KG1 (cell line): ENCODE measurements at places on chromosomes 7 and 10.
A peak's percentile ranks its signal among the peaks of the same experiment; 100 is the strongest.

GRCh38 chr7:48742079-48742798 is 182.1 kb upstream of the CDC14C start:
- DNase-seq: no peak

DNA sequence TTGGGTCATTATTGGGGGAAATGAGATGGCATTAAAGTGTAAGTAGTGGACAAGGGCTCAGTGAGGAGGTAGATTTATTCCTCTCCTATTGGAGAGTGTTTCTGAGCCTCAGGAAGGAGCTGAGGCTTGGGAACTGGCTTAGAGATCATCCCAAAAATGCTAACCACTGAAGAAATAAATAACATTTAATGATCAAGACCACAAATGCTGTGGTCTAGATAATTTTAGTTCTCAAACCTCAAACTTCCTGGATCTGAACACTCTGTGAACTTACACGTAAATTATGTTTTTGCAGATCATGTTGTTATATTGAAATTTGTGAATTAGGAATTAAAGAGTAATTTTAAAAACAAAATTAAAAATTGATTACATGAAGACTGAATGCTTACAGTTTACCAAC is 27.3 kb downstream of the MDFIC start:
- DNase-seq: no peak

- DNase-seq: no peak
These were observed 52.0 kb downstream of the GTF2IRD1 start for GRCh38 chr7:74505471-74506324.

DNA sequence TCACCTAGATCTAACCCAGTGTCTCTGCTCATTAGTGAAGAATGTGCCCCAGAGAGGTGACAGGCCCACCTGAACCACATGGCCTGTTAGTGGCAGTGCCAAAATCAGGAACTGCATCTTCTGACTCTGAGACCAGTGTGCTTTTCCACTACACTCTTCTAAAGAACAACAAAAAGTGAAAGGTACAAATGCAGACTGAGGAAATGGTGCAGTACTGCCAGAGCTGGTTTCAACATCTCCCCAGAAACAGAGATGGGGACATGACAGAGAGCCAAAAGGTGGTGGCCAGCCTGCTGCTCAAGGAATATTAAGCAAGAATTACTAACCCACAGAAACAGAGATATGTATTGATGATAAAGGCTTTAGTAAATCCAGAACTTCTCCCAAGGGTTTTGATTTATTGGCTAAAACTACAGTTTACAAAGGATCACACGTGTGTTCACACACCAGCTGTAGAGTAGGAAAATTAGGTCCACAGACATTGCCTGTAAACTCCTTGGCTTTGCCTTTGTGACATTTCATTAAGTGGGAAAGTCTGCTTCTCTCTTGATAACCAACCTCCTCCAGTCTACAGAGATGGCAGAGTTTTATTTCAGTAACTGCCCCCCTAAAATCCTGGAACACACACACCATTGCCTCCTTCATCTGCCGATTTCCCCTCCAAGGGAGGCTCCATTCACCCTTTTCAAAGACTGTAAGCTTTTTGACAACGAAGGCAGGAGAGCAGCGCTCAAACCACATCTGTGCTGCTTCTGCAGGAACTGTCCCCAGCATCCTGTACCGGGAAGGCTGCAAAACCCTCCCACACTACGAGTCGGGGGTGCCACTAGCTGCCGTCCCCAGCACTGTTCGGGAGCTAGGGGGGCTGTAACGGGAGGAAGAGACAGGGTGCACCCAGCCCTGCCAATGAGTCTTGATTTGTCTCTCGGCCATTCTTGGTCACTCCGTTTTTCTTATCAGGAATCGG is 29.8 kb downstream of the GSDME start:
- no peak for DNase-seq

- peak; percentile 78 for DNase-seq
These were observed 3.3 kb downstream of the AHR start for GRCh38 chr7:17301471-17302456.

DNA sequence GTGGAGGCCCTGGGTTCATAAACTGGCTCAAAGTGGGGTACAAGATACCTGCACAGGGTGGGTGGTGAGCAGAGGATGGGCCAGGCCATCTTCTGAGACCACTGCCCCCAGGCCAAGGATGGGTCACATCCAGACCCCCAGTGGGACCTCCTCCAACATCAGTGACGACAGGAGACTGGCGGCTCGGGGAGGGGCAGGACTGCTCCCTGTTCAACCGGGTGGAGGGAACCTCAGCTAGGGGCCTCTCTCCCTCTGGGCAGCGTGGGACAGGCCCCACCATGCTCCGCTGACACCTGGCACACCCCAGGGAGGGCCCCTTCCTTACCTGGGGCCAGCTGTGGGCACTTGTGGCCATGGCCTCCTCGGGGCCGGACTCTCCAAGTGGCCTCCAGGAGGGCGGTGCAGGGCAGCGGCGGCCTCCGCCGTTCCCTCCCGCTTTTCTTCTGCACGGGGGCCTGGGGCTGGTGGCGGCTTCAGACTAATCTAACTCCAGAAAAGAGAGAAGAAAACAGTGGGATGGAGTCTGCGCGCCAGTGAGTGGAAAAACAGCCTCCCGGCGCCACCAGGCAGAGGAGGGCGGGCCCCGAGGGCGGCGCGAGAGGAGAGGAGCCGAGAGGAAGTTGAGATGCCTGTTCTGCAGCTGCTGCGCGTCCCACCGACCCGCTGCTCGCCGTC is at the start of gene CALHM2:
Gene CALHM2, minus strand, starts transcription at position 540 of the 675 bp plus-strand sequence. CDS start 2,429 bp downstream, outside the sequence.
- DNase-seq: no peak

DNA sequence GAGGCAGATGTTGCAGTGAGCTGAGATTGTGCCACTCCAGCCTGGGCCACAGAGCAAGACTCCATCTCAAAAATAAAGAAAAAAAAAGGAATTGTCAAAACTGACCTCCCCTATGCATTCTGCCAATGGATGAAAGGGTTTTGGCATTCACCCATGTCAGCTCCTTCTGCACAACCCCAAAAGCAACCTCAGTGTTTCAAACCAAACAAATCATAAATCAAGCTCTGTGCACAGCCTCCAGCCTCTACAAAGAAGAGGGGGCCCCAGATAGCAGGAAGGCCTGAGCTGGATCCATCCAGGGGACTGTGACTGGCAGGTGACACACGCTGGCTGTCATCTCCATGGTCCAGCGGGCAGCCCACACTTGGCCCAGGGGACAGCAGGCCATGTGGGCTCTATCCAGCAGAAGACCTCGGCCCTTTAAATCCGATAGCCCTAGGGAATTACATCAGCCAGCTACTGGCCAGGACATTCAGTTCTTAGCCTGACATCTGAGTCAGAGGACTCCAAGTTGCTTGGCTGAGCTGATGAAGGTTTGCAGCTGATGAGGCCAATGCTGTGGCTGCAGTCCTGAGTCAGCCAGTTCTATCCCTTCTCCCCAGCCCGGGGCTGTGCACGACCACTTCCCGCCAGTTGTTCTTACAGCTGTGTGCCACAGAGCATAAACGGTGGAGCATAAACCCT is 52.0 kb upstream of the FIGNL1 start:
- no peak for DNase-seq

DNA sequence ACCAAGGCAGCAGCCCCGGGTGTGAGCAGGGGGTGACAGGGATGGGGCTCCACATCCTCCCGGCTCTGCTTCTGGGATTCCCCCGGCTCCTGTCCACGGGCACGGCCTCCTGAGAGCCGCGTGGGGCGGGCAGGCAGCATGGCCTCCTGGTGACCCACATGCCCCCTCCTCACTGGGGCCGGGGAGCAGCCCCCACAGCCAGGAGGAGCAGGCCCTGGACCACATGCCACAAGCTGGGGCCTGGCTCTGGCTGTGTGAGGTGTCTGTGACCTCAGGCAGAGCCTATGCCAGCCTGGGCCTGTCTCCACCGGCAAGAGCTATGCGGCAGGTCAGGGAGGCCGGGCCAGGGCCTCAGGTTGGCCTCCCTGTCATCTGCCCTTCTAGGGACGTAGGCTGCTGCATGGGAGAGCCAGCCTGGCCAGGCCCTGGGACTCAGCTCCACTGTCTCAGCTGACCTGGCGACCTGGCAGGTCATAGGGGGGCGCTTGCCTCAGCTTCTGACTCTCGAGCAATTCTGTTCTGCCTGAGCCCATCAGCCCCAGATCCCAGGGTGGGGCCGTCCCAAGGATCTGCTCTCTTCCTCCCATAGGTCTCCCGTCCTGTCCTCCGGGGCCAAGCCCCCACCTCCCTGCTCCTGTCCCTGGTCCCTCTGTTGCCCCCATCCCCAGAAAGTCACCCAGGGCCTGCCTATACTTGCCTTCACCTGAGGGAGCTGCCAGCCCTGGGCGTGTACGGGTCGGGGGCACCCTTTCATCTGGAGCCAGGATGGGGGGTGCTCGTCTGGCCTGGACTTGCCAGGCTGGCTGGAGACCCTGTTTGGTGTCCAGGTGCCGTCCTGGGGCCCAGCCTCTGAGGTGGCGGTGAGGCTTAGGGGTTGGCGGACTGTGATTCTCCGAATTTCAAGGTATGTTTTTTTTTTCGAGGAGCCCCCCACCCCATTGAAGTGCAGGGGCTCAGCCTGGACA is 3.9 kb upstream of the TMEM184A start:
- DNase-seq: no peak

DNA sequence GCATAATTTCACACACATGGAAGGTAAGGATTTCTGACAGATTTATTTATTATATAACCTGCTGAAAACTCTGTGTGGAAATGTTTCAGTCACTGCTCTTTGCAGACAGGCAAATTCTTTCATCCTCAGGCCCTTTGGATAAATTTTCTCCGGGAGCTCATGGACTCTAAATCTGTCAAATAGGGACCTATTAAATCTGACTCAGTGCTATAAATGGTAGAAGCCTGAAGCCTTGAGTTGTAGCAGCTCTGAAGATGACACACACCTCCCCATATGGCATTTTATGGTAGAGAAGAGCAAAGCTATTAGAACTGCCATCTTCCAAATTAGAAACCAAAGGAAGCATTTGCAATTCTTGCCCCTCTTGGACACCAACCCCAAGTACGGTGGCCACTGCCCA is 808.7 kb downstream of the XPNPEP1 start:
- no peak for DNase-seq

- no peak for DNase-seq
These were observed 15.4 kb downstream of the OGDHL start for GRCh38 chr10:49746626-49747302.

GRCh38 chr7:16644636-16645592 is 640 bp downstream of the ANKMY2 start:
- DNase-seq: no peak

DNA sequence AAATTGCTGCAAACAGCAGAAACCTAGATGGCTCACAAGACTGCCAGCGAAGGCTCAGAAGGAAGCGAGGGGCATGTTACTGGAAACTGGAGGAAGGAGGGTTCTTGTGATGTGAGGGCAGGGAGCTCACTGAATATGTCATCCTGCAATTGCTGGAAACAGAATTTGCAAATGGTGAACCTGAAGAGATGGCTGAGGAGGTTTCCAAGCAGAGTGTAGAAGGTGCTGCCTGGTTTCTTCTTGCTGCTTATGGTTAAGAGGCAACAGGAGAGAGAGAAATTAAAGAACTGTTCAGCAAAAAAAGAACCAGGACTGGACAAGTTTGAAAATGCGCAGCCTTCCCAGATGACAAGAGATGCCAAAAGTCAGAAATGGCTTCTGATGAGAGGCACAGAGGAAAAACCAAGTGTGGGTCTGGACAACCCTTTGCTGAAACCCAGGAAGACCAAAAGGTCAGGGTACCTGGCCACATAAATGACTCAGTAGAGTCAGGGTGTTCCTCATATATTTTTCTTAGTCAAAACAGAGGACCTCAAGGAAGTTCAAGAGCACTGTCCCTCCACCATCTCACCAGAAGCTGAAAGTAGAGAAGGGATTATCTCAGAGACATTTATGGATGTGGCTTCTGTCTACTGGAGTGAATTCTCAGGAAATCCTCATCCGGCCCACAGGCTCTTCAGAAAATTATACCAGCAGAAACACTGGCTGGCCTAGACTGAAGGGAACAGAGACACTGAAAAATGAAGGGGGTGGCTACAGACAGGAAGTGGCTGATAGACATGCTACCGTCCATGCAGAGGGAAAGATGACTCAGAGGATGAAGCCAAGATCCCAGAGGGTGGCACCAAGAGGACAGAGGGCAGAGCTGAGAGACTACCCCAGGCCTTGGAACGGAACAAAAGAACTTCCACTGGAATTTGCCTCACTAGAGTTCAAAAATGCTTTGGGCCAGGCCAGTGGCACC is 10.1 kb downstream of the PAPOLB start:
- DNase-seq: no peak

GRCh38 chr10:12202226-12202625 is 6.2 kb downstream of the CDC123 start:
- no peak for DNase-seq

GRCh38 chr7:103851357-103851756 is 138.1 kb downstream of the RELN start:
- no peak for DNase-seq

GRCh38 chr7:150409300-150410030 is 30.3 kb downstream of the ZNF775 start:
- no peak for DNase-seq

GRCh38 chr10:110735620-110736027 is 91.5 kb downstream of the RBM20 start:
- no peak for DNase-seq

GRCh38 chr7:82057476-82057875 is 287.6 kb upstream of the HGF start:
- no peak for DNase-seq

GRCh38 chr7:36742911-36743775 is 18.8 kb upstream of the AOAH start:
- peak; percentile 26 for DNase-seq

DNA sequence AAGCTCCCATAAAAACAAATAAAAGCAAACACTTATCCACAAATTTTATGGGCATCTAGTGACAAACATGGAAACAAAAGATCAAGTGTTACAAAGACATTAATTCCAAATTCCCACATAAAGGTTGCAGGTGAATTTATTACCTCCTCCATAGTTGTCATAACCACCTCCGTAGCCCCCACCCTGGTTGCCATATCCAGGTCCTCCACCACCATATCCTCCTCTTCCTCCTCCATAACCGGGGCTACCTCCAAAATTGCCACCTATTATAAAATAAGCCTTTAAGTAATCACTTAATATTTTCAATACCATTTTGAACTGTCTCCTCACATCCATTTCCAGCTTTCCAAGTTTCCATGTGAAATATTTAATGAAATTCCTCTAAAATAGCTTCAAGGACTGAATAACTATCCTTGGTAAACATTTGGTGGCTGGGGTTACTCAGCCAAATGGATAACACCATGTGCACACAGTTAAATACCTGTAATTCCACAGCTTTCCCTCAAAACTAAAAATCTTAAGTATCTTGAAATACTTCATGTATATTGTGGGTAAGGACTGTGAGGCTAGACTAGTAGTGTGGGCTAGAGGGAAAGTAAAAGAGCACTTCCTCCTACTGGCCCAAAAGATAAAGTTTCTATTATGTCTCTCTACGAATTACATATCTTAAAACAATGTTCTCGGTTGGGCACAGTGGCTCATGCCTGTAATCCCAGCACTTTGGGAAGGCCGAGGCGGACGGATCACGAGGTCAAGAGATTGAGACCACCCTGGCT is 6.9 kb downstream of the HNRNPA2B1 start:
- DNase-seq: no peak
